ENCODE measurements at places on chromosomes 12 and 14.

GRCh38 chr14:67513631-67514108, 19.4 kb upstream of the PLEKHH1 start:
- DNase-seq, result no peak

DNA sequence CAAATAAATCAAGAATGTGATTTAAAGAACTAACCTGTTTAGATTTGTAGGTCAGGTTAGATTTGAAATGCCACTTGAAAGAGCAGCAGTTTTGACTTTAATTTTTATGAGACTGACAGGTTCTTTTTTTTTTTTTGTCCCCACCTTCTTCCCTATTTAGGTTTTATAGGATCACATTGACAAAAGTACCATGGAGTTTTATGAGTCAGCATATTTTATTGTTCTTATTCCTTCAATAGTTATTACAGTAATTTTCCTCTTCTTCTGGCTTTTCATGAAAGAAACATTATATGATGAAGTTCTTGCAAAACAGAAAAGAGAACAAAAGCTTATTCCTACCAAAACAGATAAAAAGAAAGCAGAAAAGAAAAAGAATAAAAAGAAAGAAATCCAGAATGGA, 31.9 kb downstream of the KTN1 start:
- no peak for DNase-seq

GRCh38 chr12:89994911-89995310, 286.3 kb upstream of the ATP2B1 start:
- DNase-seq, result no peak

DNA sequence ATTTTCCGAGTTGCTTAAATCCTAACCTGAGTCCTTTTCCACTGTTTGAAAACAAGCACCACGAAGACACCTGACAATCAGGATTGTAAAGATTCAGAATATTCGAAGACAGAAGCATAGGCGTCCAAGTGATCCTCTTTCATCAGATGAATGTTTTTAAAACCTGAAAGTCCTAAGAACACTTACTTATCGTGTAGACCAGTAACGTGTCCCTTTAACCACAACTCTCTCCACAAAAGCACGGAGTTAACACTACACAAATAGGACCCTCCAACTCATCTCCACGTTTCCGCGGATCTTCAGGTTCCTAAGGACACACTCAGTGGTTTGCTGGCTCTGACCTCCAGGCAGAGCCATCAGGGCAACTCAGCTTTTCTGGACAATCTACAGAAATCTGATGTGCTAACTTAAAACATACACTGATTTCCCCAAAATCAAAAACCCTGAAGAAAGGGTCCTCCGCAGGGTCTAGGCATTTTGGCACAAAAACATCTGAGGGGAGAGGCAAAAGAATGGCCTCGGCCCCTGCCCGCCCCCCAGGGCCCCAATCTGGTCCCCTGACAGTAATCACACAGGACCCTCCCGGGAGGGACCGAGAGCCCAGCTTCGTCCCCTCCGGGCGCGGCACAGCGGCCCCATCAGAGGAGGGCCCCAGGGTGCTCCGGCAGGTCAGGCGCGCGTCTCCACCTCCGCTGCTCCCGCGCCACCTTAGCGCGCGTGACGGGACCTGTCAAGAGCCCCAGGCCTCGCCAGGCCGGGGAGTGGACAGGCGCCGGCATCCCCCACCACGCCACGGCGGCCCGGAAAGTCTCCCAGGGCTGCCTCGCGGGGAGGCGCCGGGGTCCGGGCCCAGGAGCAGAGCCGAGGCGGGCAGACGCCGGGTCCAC, 925 bp downstream of the DICER1 start:
- peak; percentile 2 for DNase-seq

DNA sequence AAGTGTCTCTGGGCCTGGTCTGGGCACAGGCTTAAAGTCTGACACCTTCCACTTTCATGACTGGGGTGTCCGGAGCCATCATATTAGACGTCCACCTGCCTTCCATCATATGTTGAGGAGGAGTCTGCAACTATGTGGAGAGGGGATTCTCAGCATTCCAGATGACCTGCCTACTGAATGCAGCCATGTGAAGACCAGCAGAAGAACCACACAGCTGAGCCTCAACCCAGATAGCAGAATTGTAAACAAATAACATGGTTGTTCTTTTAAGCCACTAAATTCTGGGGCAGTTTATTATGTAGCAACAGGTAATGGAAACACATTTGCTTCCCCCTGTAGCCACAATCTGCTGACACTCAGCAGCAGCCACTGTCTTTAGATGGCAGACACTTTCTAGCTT, 4.0 kb upstream of the SLC15A4 start:
- no peak for DNase-seq

- DNase-seq, result no peak
Observed at GRCh38 chr14:59120921-59121320, 67.5 kb upstream of the DAAM1 start.

DNA sequence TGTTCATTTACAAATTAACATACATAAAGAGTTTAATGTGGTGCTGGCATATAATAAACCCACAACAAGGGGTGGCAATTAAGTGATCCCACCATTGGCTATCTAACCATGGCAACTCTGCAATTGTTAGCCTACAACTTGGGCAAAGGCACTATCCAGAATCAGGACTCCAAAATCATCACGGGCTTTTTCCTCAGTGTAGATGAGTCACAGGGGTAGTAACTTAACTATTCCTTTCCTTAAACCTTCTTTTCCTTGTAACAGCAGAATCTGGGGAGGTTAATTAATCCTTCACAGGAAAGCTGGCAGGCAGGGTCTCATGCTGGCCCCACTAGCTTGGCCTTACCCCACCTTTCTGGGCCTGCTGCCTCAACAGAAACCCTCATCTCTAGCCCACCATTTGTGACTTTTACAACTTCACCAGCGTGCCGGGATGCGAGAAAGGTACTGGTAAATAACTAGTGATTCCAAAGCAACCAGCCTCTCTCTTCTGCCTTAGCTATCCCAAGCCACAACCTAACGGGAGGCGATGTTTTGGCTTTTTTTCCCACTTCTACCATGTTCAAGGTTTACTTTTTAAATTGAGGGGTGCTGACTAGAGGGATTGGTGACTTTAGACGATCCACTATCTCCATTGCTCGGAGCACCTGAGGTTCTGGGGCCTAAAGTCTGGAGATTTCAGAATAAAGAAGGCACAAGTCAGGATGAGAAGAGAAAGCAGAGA, 744 bp downstream of the ATP5MC2 start:
- no peak for DNase-seq

GRCh38 chr12:41274643-41275042, 86.5 kb downstream of the PDZRN4 start:
- no peak for DNase-seq

- no peak for DNase-seq
Observed at GRCh38 chr12:20415028-20415427, 46.7 kb downstream of the PDE3A start.

GRCh38 chr12:6280053-6280469, 30.4 kb upstream of the PLEKHG6 start:
- DNase-seq, result no peak

DNA sequence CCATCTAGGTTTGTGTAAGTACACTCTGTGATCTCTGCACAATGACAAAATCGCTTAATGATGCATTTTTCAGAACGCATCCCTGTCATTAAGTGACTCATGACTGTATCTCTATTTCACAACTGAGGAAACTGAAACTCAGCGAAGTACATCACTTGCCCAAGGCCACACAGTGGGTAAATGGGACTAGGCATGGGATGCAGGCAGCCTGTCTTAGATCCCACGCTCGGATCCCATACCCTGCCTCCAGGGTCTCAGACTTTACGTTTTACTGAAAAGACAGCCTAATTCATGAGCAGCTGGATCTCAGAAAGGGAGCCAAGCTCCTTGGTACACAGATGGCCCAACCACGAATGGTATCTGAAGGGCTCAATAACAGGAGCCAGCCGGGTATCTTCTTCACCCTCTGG, 2.4 kb upstream of the MLEC start:
- no peak for DNase-seq

DNA sequence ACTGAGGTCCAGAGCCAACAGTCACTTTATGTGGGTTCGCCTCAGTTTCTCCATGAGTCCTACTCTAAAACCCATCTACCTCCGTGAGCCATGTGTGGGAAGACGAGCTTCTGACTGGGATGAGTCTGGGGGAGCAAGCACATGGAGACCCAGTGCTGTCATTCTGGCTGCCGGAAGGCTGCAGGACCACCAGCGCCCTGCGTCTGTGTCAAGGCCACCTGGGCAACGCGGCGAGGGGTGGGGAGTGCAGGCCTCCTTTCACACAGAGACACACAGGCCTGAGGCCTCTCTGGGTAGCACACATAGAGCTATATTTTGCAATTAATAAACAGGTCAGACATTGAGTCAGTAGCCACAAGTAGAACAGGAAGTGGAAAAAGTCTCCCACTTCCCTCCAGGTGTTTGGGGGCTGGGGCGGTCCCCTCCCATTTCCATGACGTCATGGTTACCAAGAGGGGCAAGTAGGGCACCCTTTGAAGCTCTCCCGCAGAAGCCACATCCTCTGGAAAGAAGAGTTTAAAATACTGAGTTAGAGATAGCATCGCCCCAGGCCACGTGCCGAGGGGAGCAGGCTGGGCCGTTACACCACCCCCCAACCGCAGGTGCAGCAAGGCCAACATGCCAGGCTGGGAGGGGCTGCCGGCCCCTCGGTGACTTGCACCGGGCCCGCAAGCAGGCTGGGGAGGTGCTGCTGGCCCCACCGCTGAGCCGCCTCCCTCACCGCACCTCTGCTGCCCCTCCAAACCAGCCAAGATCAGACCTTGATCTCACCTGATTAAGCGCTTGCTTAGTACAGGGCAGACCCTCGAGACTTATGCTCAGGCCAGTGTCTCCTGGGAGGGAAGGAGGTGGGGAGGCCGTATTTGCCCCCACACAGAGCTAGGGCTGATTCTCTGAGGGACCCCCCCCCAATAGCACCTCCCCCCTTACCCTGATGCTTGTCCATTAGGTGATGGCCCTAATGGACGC, 32.7 kb downstream of the DAD1 start:
- DNase-seq, result peak; percentile 99

- DNase-seq, result no peak
Observed at GRCh38 chr14:103284574-103285467, 49.2 kb upstream of the EIF5 start.

All from CD4-positive, alpha-beta T cell treated with Interleukin-6 at 100 ng/mL for 8 hours (primary cell).